ENCODE measurements at places on chromosomes 2 and 18. TPM values are rescaled to one million over a fixed set of nuclear protein-coding genes. Genes with fewer than 3 reads are reported as not detected.

GRCh38 chr18:59380706-59381105, 21.6 kb upstream of the LMAN1 start:
- no peak for DNase-seq
- H3K27me3 ChIP-seq = no peaks in the 10 kb centered on the region
- no peaks in the 10 kb centered on the region for H3K36me3 ChIP-seq
- no peak overlapping the region for H3K27ac ChIP-seq
- no peaks in the 10 kb centered on the region for H3K4me1 ChIP-seq

GRCh38 chr2:86809481-86810121, 18.9 kb upstream of the CD8A start:
- H3K4me1 ChIP-seq = peaks cover 26% of the 10 kb centered on the region
- H3K27ac ChIP-seq = no peak overlapping the region
- no peaks in the 10 kb centered on the region for H3K36me3 ChIP-seq
- peak overlapping the region; percentile 8 for H3K4me3 ChIP-seq
- peaks cover 21% of the 10 kb centered on the region for H3K27me3 ChIP-seq

DNA sequence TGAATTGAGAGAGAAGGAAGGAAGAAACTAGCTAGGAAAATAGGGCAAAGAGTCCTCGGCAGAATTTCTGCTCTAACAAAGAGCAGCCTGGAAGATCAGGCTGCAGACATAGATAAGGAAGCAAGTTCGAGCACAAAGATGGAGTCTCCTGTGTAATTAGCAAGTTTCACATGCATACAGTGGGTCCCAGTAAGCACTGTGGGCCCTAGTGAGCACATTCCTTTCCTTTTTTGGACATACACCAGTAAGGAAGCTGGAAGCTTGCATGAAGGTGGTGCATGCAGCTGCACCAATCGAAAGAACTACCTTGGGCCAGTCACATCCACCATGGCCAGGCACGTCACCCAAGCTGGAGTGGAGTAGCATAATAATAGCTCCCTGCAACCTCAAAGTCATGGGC, 109.7 kb downstream of the NOL4 start:
- no peaks in the 10 kb centered on the region for H3K27me3 ChIP-seq
- no peak overlapping the region for H3K4me3 ChIP-seq
- no peak overlapping the region for H3K27ac ChIP-seq
- no peak for DNase-seq
- H3K4me1 ChIP-seq = no peaks in the 10 kb centered on the region

GRCh38 chr18:6837904-6838303, 108.4 kb downstream of the ARHGAP28 start:
- no peak overlapping the region for H3K27ac ChIP-seq
- no peaks in the 10 kb centered on the region for H3K36me3 ChIP-seq
- no peak for DNase-seq
- no peaks in the 10 kb centered on the region for H3K4me1 ChIP-seq
- no peaks in the 10 kb centered on the region for H3K27me3 ChIP-seq

- H3K36me3 ChIP-seq = no peaks in the 10 kb centered on the region
- no peak overlapping the region for H3K4me3 ChIP-seq
- DNase-seq = no peak
- H3K27ac ChIP-seq = no peak overlapping the region
- no peaks in the 10 kb centered on the region for H3K27me3 ChIP-seq
Measured at GRCh38 chr2:151097128-151097527, 164.5 kb downstream of the RBM43 start.

GRCh38 chr18:29465526-29465925, 1288.6 kb upstream of the CDH2 start:
- H3K36me3 ChIP-seq = no peaks in the 10 kb centered on the region
- no peak overlapping the region for H3K4me3 ChIP-seq
- H3K27me3 ChIP-seq = no peaks in the 10 kb centered on the region
- no peak overlapping the region for H3K27ac ChIP-seq

GRCh38 chr2:172373076-172373475, 54.3 kb upstream of the ITGA6 start:
- peaks cover 29% of the 10 kb centered on the region for H3K4me1 ChIP-seq
- H3K27ac ChIP-seq = no peak overlapping the region
- H3K36me3 ChIP-seq = no peaks in the 10 kb centered on the region
- DNase-seq = no peak
- H3K4me3 ChIP-seq = no peak overlapping the region
- no peaks in the 10 kb centered on the region for H3K27me3 ChIP-seq

DNA sequence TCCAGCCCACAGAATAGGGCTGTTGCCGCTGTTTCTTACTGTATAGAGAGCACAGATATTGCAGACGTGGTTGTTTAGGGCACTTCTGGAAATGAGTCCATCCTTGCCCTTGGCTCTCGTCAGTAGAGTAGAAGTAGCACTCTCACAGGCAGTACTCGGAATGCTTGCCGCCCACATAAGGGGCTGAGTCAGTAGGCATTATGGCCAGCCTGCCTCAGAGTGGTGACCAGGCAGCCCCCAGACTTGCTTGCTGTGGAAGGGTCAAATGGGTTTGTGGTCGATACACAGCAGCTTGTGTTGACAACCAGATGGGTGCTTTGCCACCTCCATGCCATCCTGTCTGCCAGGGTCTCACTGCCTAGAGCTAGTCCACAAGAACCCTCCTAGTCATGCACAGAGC, 38.7 kb downstream of the PLEKHB2 start:
- H3K4me3 ChIP-seq = no peak overlapping the region
- no peaks in the 10 kb centered on the region for H3K4me1 ChIP-seq
- no peaks in the 10 kb centered on the region for H3K27me3 ChIP-seq

- no peaks in the 10 kb centered on the region for H3K36me3 ChIP-seq
- no peaks in the 10 kb centered on the region for H3K4me1 ChIP-seq
- no peaks in the 10 kb centered on the region for H3K27me3 ChIP-seq
- DNase-seq = peak; percentile 33
- H3K27ac ChIP-seq = no peak overlapping the region
Measured at GRCh38 chr18:48116873-48117630, 186.6 kb upstream of the SMAD2 start.

GRCh38 chr2:192749611-192750200, 555.0 kb upstream of the TMEFF2 start:
- H3K4me1 ChIP-seq = no peaks in the 10 kb centered on the region
- peak; percentile 15 for DNase-seq
- no peak overlapping the region for H3K27ac ChIP-seq
- no peaks in the 10 kb centered on the region for H3K36me3 ChIP-seq

DNA sequence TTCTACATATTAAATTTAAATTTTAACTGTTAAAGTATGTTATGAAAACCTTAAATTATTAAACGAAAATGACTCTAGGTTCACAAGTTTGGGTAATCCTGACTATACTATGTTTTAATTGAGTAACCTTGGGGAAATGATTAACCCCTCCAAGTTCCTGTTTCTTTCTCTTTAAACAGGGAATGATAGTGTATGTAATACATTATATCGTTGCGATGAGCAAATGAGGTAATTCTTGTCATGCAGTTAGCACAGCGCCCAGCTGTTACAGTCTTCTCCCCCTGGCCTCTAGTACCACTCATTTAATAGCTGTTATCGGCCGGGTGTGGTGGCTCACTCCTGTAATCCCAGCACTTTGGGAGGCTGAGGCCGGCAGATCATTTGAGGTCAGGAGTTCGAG, 80.4 kb downstream of the MTA3 start:
- H3K27ac ChIP-seq = no peak overlapping the region
- no peak overlapping the region for H3K4me3 ChIP-seq
- no peaks in the 10 kb centered on the region for H3K27me3 ChIP-seq
- no peak for DNase-seq
- no peaks in the 10 kb centered on the region for H3K4me1 ChIP-seq

DNA sequence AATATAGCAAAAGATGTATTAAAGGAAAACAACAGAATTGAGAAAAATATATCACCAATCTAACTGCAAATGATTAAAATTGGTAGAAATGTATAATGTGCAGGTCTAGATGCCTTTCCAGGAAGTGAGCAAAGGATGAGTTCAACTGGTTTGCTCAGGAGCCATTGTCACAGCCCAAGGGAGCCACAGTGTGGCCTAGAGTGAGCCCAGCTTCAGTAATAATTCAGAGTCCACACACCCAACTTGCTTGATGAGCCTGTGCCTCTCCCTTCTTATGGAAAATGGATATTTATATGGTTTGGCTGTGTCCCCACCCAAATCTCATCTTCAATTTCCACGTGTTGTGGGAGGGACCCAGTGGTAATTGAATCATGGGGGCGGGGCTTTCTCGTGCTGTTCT, 92.2 kb upstream of the ASAP2 start:
- DNase-seq = no peak
- H3K4me1 ChIP-seq = peaks cover 10% of the 10 kb centered on the region
- no peaks in the 10 kb centered on the region for H3K27me3 ChIP-seq
- no peaks in the 10 kb centered on the region for H3K36me3 ChIP-seq

DNA sequence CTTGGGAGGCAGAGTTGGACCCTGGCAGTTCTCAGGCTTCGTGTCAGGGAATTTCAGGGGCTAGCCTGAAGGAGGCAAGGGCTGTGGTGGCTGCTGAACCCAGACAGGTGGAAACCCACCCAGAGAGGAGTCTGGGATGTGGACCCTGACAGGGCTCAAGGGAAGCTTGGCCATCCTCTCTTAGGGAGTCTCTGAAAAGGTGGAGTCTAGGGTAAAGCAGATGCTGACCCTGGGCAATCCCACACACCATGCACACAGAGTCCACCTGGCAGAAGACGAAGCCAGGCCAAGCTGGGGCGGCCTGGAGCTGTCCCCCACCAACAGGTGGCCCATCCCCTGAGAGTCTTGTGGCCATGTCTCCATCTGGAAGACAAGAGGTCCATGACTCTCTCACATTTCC, 41.2 kb upstream of the TEX51 start:
- no peak for DNase-seq
- no peaks in the 10 kb centered on the region for H3K36me3 ChIP-seq
- no peak overlapping the region for H3K27ac ChIP-seq
- H3K4me1 ChIP-seq = no peaks in the 10 kb centered on the region
- no peak overlapping the region for H3K4me3 ChIP-seq

- peaks cover 1% of the 10 kb centered on the region for H3K36me3 ChIP-seq
- peaks cover 29% of the 10 kb centered on the region for H3K4me1 ChIP-seq
- H3K4me3 ChIP-seq = peak overlapping the region; percentile 88
- H3K27me3 ChIP-seq = no peaks in the 10 kb centered on the region
Measured at GRCh38 chr2:98730707-98731040, 258 bp downstream of the MGAT4A start.

GRCh38 chr2:22628906-22629305, 756.1 kb upstream of the KLHL29 start:
- no peak overlapping the region for H3K4me3 ChIP-seq
- H3K4me1 ChIP-seq = no peaks in the 10 kb centered on the region
- no peaks in the 10 kb centered on the region for H3K27me3 ChIP-seq
- no peaks in the 10 kb centered on the region for H3K36me3 ChIP-seq
- no peak for DNase-seq

DNA sequence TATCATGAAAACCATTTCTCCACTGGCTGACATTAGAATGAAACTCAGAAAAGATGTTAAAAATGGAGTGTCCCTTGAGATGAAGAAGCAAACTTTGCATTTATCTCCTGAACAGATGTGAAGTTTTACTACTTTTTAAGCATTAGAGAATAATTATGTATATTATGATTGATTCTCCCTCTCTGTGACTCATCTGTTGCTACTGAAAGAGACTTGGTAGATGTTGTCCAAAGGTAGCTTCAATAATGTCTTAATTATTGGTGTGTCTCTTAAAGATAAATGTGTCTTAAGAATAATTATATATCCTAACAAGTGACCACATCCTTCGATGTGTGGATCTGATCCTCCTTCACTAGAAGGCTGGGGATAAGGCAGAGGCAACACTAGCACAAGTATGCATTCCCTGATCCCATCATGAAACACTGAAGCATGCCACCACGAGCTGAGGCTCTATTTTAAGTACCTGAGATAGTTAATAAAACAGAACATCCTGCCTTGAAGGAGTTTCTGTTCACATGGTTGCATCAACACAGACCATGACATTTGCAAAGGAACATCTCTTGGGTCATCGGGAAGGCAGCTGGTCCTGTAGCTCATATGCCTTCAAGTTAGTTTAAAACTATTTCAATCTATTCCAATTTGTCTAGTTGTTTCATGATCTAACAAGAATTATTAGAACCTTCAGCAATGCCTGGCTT, 15.5 kb downstream of the RND3 start:
- peaks cover 71% of the 10 kb centered on the region for H3K36me3 ChIP-seq
- no peak overlapping the region for H3K4me3 ChIP-seq
- H3K4me1 ChIP-seq = peaks cover 11% of the 10 kb centered on the region
- H3K27me3 ChIP-seq = no peaks in the 10 kb centered on the region
- DNase-seq = no peak

- H3K36me3 ChIP-seq = no peaks in the 10 kb centered on the region
- no peak overlapping the region for H3K27ac ChIP-seq
- no peaks in the 10 kb centered on the region for H3K4me1 ChIP-seq
- no peak overlapping the region for H3K4me3 ChIP-seq
Measured at GRCh38 chr2:46434851-46435273, 44.5 kb upstream of the TMEM247 start.

GRCh38 chr18:56390626-56391025, 247.8 kb downstream of the TXNL1 start:
- no peaks in the 10 kb centered on the region for H3K36me3 ChIP-seq
- no peak overlapping the region for H3K4me3 ChIP-seq
- H3K4me1 ChIP-seq = no peaks in the 10 kb centered on the region
- H3K27ac ChIP-seq = no peak overlapping the region

DNA sequence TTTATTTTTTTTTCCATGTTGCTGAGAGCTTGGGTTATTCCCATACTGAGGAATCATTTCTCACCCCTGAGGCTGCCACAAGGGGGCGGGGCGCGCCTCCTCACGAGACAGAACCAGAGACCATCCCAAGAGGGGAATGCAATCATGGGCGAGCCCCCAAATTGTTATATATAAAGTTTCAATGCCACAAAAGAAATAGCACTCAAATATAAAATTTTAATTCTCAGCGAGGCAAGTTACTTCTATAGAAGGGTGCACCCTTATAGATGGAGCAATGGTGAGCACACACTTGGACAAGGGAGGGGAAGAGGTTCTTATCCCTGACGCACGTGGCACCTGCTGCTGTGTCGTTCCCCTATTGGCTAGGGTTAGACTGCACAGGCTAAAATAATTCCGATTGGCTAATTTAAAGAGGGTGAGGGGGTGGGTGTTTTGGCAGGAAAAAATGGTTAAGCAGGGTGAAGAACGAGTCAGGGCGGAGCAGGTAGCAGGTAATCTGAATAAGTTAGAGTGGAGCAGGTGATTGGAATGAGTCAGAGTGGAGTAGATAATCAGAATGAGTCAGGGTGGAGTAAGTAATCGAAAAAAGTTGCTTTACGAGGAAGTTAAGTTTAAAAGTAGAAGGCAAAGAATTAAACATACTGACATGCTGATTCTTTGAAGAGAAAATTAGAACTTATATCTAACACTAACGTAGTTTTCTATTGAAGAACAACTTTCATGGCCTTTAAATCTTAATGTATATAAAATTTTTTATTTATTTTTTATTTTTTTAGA, 177.5 kb downstream of the MTCL1 start:
- H3K27me3 ChIP-seq = no peaks in the 10 kb centered on the region
- no peak overlapping the region for H3K27ac ChIP-seq

The SANBR gene
- total RNA-seq = 48.7 TPM

The KIAA2012 gene
- total RNA-seq = not detected

The NGEF gene
- total RNA-seq = 16.9 TPM

The RESP18 gene
- total RNA-seq = not detected

The MLPH gene
- 657 TPM for total RNA-seq

The GPAT2 gene
- total RNA-seq = 2.6 TPM

The PROKR1 gene
- not detected for total RNA-seq

The SERPINB2 gene
- not detected for total RNA-seq

The PDE11A gene
- not detected for total RNA-seq

The SNED1 gene
- total RNA-seq = 36.8 TPM

The WNT10A gene
- not detected for total RNA-seq
